ENCODE measurements at places on chromosomes 6 and 20. TPM values are rescaled to one million over a fixed set of nuclear protein-coding genes. Genes with fewer than 3 reads are reported as not detected.

The NANP gene
- total RNA-seq: 6.2 TPM

The BPIFB2 gene
- total RNA-seq: not detected

The SMIM13 gene
- total RNA-seq: 12.6 TPM

The CGA gene
- not detected for total RNA-seq

The IBTK gene
- 31.6 TPM for total RNA-seq

The GNAS-AS1 gene
- 0.23 TPM for total RNA-seq

The CHRNA4 gene
- total RNA-seq: 1.5 TPM

The RBPJL gene
- not detected for total RNA-seq

The OR2H1 gene
- total RNA-seq: not detected

The HLA-DMA gene
- total RNA-seq: 17.2 TPM

The SLC12A5 gene
- total RNA-seq: 1.3 TPM

The SLC22A23 gene
- 6.1 TPM for total RNA-seq

DNA sequence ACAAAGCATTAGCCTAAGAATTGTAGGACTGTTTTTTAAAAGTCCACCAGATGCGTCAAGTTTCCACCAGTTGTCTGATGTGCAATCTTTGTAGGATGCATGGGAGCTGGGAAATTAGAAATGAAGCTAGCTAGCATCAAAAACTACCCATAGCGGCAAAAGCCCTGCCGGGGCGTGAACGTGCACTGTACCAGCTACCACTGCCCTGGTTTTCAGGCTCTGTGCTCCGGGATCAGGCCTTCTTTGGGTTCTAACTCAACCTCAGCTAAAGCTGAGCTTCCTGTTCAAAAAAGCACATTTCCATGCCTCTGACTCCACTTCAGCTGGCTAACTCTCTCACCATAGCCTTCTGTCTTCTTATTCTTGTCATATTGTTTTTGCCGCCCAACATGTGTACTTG, 26.9 kb upstream of the FUCA2 start:
- no peak for DNase-seq

DNA sequence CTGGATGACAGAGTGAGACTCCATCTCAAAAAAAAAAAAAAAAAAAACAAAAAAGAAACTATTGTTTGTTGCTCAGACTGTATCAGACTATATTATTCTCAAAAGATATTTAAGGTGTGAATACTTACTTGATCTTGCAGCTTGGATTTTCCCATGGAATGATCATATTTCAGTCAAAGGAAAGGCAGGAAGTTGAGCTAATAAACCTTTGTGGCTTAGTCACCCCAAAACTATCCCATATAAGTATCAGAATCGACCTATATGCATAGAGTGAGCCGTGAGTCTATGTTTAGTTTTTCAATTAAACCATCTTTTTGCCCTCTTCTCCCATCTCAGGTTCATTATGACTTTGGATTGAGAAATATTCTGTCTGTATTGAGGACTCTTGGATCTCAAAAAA, 152.6 kb downstream of the DNAH8 start:
- DNase-seq: no peak

DNA sequence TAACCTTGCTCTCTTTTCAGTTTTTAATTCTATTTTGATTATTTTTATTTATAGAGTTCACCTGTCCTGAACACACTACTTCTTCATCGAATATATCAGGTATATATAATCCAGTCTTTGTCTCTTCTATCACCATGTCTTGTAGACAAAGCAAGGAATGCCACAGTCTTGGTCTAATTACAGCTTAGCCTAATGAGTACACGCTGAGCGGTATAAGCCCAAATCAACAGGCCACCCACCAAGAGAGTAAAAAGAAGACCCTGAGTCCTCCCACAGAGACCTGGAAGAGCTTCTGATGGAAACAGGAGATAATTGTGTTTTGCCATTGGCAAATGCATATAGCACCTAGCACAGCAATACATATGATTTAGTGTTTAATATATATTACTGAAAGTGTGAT, 68.7 kb upstream of the TCF21 start:
- no peak for DNase-seq

- no peak for DNase-seq
These were observed 151.9 kb upstream of the SLC22A16 start for GRCh38 chr6:110628330-110628729.

DNA sequence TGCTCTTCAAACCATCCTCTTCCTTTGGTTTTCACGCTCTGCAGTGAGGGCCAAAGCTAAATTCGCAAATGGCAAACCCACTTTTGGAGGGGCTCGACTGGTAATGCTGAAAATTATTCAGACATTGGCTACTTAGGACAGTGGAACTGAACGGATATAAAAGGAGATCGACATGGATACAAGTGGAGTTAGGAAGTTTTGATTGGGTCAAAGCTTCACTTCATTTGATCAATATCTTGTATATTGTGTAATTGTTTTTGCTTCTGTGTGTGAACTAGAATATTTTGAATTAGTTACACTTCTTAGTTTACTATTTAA, 1.2 kb downstream of the FAM8A1 start:
- DNase-seq: no peak

DNA sequence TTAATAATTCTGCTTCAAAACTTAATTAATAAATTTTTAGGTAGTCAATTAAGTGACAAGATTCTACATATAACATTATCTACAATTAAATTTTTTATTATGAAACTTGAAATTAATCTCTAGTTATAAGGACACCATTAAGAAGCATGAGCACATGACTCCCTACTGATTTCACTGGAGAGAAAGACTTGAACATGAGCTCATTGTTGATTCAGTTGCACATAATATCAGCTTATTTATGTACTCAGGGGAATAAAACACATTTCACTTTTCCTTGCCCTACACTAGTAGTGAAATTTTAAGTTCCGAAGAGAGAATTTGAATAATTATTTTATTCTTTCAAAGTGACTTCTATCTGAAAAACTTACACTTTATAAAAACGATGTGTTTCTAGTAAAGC, 370.2 kb upstream of the EPHA7 start:
- DNase-seq: no peak

GRCh38 chr6:25013246-25013645, 77.5 kb upstream of the RIPOR2 start:
- DNase-seq: no peak

DNA sequence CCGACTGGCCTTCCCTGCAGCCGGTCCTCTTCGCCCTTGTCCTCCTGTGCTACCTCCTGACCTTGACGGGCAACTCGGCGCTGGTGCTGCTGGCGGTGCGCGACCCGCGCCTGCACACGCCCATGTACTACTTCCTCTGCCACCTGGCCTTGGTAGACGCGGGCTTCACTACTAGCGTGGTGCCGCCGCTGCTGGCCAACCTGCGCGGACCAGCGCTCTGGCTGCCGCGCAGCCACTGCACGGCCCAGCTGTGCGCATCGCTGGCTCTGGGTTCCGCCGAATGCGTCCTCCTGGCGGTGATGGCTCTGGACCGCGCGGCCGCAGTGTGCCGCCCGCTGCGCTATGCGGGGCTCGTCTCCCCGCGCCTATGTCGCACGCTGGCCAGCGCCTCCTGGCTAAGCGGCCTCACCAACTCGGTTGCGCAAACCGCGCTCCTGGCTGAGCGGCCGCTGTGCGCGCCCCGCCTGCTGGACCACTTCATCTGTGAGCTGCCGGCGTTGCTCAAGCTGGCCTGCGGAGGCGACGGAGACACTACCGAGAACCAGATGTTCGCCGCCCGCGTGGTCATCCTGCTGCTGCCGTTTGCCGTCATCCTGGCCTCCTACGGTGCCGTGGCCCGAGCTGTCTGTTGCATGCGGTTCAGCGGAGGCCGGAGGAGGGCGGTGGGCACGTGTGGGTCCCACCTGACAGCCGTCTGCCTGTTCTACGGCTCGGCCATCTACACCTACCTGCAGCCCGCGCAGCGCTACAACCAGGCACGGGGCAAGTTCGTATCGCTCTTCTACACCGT, 6.1 kb downstream of the UBD start:
- DNase-seq: peak; percentile 14

- DNase-seq: no peak
These were observed 922.9 kb downstream of the TBC1D32 start for GRCh38 chr6:120411394-120411793.

DNA sequence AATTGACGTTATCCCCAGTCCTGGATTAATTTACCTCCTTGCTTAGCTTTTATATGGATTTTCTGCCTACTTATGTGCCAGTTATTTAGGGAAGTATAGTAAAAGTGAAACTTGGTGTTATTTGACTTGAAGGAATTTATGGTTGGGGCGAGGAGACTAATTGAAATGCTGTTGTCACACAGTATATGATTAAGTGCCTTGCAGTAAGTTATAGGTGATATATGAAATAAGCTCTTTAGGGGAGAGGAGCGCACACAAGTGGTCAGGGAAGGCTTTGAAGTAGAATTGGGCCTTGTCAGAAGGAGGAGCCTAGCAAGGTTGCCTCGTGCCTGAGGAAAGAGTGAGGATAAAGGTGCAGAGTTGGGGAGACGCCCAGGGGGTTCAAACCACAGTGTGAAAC, 20.5 kb downstream of the NCOA7 start:
- DNase-seq: no peak

DNA sequence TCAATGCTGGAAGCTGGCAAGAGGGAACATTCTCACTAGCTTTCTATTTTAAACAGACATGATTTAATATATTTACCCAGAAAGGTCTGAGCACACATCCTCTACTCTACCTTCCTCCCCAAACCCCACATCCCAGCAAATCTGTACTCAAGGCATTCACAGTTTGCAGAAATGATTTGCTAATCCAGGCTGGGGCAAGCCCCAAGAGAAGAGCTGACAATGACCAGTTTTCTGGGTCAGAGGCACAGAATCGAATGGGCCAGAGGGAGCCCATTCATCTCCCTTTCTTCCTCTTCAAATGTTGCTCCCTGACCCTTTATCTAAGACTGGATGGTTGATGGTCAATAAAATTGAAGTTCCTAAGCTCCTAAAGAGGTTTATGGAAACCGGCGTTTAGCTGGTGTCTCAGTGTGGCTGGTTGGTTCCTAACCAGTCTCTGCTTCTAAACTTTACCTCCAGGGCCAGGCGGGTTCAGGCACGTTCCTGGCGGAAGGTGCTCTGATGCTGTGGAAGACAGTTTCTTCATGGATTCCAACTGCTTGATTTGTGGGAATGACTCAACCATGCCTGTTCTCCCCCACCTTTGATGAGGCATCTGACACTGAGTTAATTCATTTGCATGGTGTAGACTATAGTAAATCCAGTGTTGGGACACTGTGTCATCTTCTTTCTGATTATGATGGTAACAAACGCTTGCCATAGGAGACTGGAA, 96.4 kb upstream of the IYD start:
- no peak for DNase-seq

GRCh38 chr6:117629119-117629660, 26.9 kb upstream of the GOPC start:
- no peak for DNase-seq

DNA sequence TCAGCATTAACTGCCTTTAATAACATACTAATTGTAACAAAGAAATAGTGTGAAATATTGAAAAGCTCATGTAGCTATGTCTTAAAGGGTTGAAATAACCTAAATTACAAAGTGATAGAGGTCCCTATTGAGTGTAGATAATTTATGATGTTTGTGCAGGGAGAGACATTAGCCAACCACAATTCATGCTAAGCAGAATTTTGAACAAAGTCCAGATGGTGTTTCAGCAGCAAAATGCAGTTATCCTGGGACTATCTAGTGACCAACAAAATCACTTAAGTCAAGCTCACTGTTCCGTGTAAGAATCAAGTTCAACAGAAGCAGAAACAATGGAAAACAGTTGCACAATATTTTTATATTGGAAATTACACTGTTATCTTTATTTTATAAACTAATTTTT, 218.5 kb downstream of the SIM1 start:
- no peak for DNase-seq

DNA sequence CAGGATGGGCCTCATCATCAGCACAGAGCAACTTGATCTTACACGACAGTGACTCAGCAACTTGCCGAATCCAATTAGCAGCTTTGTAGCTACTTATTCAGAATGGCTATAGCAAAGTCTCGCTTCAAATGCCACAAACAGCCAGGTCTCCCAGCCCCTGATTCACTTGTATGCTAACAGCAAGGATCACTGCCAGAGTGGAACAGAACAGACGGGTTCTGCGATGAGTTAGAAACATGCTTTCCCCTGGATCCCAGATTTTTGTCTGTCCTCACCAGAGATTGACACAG, 254.4 kb downstream of the NRN1 start:
- no peak for DNase-seq

- no peak for DNase-seq
These were observed 300.1 kb upstream of the KCNQ5 start for GRCh38 chr6:72321788-72322187.

- no peak for DNase-seq
These were observed 671 bp downstream of the E2F1 start for GRCh38 chr20:33685328-33686099.

- DNase-seq: no peak
These were observed 36.9 kb upstream of the TFAP2C start for GRCh38 chr20:56592211-56592610.
